ENCODE measurements at places on chromosomes 13 and 19.

DNA sequence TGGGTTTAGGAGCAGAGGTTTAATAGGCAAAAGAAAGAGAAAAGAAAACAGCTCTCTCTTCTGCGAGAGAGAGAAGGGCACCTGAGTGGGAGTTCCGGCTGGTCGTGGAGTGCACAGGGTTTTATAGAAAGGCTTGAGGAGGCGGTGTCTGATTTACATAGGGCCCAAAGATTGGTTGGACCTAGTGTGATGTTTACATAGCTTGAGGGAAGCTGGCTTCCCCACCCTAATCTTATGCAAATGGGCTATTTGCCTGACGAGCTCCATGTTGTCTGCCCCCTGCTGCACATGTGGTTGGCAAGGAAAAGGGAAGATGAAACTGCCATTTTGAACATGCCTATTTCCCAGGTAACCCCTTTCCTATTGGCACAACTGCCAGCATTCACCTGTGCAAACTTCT is 21.5 kb upstream of the MEDAG start:
- no peak for DNase-seq

DNA sequence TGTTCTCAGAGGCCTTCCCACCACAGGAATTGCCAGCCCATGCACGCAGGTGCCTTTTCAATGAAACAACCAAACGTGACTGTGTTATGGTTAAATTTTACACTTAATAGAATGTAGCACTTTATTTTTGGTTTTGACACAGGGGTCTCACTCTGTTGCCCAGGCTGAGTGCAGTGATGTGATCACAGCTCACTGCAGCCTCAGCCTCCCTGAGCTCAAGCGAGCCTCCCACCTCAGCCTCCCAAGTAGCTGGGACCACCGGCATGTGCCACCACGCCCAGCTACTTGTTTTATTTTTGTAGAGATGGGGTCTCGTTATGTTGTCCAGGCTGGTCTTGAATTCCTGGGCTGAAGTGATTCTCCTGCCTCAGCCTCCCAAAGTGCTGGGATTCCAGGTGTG is 7.2 kb downstream of the ATP8B3 start:
- no peak for DNase-seq

GRCh38 chr13:59445812-59446211 is 717.9 kb downstream of the DIAPH3 start:
- no peak for DNase-seq

- no peak for DNase-seq
Observed at GRCh38 chr13:41137241-41137640, 4.6 kb upstream of the KBTBD6 start.

Data from GM03348 (cell line).